Stimulated activated CD4-positive, alpha-beta T cell treated with anti-CD3 and anti-CD28 coated beads, Interleukin-1b, Interleukin-23, amount 100 ng/mL, for 4 hours (primary cell): ENCODE measurements at places on chromosomes 13 and 19.

DNA sequence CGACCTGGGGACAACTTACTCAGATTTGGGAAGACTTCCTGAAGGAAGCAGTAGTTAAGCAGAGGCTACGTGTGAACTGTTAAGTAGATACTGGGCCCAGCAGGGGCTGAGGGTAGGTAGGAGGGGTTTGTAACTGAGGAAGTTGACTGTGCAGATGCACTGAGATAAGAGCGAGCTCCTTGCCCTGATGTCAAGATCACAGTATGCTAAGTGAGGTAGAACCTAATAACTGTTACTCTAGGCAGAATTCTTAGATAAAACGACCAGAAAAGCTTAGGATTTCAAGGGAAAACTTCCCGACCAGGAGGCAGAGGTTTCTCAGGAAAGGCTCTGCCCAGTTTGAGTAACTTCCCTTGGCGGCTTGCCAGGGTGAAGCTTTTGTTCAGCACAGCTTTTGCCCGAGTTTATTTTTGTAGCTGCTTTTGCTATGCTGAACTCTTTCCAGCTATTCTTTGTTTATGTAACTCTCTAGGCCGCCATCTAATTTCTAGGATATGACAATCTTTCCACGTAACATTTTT, 632.1 kb downstream of the DIAPH3 start:
- DNase-seq, result no peak

DNA sequence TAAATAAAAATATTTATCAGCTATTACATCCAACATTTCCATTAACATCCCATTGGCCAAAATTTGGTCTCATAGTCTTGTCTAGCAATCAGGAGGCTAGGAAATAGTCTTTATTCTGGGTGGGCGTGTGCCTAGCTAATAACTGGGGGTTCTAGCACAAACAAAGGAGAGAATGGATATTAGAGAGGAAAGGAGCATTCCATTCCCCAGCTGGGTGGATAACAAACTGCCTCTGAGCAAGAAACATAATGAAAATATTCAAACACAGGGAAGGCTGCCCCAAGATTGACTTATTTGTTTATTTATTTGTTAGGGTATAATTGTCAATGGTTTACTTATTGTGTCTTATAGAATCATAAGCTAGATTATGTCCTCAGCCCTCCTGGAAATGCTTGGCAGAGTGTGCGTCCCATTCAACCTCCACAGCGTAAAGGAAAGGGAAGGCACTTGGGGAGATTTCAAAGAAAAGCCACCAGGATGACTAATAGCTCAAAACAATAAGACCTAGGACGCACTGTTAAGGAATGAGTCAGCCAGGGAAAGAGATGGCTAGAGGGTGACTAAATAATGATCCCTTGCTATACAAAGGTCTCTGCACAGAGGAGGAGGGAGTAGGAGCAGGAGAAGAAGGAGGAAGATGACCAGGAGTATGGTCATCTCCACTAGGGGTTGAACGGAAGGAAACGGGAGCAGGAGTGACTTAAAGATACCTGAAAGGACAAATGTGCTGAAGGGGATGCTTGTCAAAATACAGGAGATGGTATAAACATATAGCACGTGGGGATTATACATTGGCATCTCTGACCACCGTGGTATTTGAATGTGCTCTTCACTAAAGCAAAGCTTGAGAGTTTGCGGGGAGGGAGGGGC, 23.5 kb upstream of the USP12 start:
- no peak for DNase-seq

DNA sequence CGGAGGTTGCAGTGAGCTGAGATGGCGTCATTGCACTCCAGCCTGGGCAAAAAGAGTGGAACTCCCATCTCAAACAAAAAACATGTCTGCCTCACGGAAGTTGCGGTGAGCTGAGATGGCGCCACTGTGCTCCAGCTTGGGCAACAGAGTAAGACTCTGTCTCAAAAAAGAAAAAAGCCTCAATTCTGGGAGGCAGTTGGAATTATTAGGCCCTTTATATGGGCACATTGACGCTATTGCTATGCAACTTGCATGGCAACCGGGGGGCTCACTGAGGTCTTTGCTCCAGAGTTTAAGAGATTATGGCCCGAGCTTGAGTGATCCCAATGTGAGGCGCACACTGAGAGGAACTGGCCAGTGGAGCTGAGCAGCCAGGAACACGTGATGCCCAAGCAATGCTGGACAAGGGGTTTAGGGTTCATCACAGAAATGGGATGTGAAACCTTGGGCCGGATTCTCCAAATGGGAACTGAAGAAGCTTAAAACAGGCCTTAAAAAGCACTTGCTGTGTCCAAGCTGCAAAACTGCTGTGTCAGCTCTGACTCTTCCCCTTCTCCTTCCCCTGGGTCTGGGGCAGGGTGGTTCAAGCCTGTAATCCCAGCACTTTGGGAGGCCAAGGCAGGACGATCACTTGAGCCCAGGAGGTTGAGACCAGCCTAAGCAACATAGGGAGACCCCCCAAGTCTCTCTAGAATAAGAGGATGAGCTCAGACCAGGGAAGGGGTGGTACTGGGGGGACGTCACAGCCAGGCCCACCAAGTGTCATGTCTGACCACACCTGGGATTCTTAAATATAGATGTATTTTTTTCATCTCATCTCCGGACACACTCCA, 2.5 kb downstream of the FTL start:
- DNase-seq, result no peak

- no peak for DNase-seq
These were observed 20.2 kb downstream of the VSTM2B start for GRCh38 chr19:29545866-29546582.

GRCh38 chr13:40116008-40116407, 460.5 kb downstream of the COG6 start:
- no peak for DNase-seq

GRCh38 chr19:10270180-10270615, 722 bp upstream of the ICAM1 start:
- peak; percentile 50 for DNase-seq

- no peak for DNase-seq
These were observed 39.3 kb downstream of the ZNF45 start for GRCh38 chr19:43895727-43896308.

DNA sequence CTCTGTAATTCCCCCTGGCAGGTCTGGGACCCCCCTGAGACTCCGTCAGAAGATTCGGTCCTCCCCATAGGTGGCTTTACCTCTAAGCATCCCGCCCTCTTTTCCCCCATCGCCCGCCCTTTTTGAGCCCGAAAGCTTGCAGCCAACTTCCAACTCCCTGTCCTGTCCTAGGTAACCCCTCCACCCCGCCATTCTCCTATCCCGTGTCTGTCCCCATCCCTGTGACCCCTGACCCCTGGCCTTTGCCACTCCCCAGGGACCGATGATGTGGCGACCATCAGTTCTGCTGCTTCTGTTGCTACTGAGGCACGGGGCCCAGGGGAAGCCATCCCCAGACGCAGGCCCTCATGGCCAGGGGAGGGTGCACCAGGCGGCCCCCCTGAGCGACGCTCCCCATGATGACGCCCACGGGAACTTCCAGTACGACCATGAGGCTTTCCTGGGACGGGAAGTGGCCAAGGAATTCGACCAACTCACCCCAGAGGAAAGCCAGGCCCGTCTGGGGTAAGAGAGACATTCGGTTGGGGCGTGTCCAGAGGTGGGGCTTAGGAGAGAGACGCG, 488 bp downstream of the RCN3 start:
- no peak for DNase-seq

GRCh38 chr19:29393915-29394460, 131.8 kb upstream of the VSTM2B start:
- no peak for DNase-seq

DNA sequence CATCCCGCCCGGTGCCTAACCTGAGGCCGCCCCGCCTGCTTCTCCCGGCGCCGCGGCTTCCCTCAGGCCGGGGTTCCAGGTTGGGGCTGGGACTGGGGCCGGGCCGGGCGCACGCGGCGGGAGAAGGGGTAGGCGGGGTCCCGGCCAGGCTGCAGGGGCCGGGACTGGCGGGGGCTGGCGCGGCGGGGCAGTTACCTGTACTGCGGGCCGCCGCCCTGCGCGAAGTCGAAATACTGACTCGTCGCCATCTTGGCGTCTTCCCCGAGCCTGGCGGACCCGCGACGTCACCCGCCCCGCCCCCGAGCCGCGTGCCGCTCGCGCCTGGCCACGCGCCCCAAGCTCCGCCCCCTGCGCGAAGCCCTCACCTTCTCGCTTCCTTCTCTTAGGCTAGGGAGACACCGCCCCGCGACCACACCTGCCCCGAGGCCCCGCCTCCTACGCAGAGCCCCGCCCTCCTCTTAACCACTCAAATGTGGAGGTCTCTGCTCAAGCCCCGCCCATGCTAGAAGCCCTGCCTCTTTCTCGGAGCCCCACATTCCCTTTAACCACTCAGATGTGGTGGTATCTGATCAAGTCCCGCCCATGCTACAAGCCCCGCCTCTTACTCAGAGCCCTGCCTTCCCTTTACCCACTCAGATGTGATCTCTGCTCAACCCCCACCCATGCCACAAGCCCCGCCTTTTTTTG, at the start of gene ZFR2:
Gene ZFR2, minus strand, starts transcription at position 269 of the 687 bp plus-strand sequence. Its CDS starts 21 bp downstream, at position 248.
- peak; percentile 11 for DNase-seq

DNA sequence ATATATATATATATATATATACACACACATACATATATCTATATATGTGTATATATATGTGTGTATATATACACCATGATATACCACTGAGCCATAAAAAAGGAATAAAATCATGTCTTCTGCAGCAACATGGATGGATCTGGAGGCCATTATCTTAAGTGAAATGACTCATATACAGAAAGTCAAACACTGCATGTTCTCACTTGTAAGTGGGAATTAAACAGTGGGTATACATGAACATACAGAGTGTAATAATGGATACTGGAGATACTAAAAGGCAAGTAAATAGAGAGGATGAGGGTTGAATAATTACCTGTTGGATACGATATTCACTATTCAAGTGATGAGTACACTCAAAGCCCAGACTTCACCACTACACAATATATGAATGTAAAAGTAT, 332.6 kb downstream of the SLITRK1 start:
- no peak for DNase-seq

DNA sequence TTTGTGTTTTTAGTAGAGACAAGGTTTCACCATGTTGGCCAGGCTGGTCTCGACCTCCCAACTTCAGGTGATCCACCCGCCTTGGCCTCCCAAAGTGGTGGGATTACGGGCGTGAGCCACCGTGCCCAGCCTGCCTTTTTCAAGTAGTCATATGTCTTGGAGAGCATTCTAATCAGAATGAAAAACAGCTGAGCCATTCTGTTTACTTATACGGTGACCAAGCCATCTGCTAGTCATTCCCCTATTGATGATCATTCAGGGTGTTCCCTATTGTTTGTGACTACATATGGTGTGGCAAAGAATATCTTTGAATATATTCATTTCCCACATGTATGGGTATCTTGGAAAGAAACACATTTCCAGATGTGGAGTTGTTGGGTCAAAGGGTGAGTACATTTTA, 17.2 kb downstream of the BLOC1S3 start:
- no peak for DNase-seq

GRCh38 chr19:43605875-43606568, 5.9 kb upstream of the SRRM5 start:
- no peak for DNase-seq

DNA sequence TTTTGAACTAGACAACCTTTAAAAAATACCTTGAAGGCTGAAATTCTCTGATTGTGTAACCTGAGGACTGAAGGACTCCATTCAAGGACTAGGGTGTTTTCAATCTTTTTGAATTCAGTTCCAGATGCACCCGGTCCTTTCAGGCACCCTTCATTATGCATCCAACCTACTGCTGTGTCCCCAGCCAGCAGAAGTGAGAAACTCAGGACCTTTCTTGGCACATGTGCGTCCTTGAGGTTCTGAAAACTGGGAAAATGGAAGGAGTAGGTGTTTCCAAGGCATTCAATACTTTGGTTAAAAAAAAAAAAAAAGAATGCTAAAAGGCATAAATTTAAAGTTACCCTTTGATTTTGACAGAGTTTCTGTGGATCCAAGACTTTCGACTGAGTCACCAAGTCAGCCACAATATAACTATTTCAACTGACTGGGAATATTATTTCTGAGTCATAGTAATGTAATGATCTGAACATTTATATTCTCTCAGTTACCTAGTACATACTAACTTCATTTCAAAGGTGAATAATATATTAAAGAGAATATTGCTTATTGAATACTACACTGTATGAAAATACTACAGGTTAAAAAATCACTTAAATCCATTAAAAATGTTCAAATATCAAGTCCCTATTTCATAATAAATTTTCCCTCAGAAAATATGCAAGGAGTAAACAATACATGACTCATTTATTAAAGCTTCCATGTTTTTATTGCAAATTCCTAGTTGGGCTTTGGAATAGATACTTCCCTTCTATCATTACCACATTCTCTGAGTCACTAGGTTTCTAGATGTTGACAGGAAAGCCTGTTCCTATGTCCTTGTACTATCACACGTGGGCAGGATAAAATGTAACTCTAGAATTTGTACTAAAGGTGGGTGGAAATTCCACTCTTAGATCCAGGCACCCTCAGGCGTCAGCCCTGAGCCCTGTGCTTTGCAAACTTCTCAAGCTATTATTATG, 2.4 kb upstream of the ITGBL1 start:
- no peak for DNase-seq

- DNase-seq, result no peak
These were observed 77.4 kb upstream of the DOCK9 start for GRCh38 chr13:99055281-99055680.

- no peak for DNase-seq
These were observed 77.5 kb downstream of the GPC6 start for GRCh38 chr13:93304134-93304533.

GRCh38 chr19:43634872-43635560, 4.6 kb downstream of the CADM4 start:
- no peak for DNase-seq

DNA sequence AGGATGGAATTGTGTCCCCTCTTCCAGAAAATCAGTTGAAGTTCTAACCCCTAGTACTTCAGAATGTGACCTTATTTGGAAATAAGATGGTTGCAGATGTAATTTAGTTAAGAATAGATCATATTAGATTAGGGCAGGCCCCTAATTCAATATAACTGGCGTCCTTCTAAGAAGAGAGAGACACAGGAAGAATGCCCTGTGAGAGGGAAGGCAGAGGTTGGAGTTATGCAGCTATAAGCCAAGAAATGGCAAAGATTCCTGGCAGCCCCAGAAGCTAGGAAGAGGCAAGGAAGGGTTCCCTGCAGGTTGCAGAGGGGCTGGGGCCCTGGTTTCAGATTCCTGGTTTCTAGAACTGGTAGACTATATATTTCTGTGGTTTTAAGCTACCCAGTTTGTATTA, 30.0 kb downstream of the HS6ST3 start:
- no peak for DNase-seq

DNA sequence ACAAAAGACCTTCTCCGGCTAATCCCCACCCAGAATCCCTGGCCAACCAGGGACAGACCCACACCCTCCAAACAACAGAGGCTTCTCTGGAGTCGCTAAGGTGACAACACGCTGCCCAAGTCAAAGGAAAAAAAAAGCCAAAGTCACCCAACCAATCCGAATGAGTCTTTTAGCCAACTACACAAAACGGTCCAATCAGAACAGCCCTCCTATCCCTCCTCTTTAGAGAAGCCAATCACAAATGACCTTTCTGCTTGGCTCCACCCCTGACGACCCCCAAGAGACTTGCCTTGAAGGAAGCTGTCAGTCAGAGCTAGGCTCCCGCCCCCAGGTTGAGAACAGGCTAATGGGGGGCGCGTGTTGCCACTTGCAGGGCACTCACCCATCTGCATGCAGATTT, 6.6 kb upstream of the FBXW9 start:
- DNase-seq, result no peak
